ENCODE measurements at places on chromosomes 1 and 21.

DNA sequence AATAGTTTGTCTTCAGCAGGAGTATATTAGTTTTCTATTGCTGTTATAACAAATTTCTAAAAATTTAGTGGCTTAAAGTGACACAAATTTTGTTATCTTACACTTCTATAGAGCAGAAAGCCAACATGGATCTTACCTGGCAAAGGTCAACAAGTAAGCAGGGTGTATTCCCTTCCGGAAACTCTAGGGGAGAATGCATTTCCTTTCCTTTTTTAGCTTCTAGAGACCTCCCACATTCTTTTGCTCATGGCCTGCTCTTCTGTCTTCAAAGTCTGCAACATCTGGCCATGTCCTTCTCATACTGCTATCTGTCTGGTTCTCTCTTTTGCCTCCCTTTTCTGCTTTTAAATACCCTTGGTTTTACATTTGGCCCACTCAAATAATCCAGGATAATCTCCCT, 242.6 kb downstream of the ZNF648 start:
- no peak for DNase-seq

DNA sequence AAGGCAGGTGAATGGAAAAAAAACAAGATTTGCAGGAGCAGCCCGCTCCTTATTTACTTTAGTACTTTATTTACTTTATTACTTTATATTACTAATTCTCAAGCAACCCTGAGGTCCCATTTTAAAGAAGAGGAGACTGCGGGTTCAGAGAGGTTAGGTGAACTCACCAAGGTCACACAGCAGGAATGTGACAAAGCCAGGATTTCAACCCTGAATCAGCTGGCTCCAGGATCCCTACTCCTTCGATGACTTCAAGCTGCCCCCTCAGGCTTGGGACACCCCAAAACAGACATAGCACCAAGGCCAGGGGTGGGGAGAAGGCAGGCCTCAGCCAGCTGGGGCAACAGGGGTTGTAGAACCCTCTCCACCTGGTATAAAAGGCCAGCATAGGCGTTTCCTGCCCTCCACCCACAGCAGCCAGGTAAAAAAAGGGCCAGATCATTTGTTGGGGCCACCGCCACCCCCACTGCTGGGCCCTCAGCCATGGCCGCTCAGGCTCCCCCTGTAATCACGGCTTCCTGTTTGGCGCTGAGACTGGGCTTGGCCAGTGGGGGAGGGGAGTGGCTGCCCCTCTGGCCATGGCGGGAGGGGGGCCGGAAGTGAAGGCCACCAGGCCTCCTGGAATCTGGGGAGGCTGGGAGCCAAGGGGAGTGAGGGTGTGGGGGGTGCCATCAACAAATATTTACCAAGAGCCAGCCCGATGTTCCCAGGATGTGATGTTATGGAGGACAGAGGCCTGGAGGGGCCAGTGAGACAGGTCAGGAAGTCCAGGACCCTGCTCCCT, 6.6 kb downstream of the SDC3 start:
- no peak for DNase-seq

DNA sequence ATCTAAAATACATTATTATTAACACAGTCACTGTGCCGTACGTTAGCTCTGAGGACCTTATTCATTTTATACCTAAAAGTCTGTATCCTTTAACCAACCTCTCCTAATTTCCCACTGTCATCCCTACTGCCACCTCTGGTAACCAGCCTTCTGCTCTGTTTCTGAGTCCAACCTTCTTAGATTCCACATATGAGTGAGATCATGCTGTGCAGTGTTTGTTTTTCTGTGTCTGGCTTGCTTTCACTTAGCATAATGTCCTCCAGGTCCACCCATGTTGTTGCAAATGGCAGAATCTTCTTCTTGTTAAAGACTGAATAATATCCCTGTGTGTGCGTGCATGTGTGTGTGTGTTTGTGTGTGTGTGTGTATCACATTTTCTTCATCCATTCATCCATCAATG, 64.2 kb downstream of the ETS2 start:
- DNase-seq = no peak

DNA sequence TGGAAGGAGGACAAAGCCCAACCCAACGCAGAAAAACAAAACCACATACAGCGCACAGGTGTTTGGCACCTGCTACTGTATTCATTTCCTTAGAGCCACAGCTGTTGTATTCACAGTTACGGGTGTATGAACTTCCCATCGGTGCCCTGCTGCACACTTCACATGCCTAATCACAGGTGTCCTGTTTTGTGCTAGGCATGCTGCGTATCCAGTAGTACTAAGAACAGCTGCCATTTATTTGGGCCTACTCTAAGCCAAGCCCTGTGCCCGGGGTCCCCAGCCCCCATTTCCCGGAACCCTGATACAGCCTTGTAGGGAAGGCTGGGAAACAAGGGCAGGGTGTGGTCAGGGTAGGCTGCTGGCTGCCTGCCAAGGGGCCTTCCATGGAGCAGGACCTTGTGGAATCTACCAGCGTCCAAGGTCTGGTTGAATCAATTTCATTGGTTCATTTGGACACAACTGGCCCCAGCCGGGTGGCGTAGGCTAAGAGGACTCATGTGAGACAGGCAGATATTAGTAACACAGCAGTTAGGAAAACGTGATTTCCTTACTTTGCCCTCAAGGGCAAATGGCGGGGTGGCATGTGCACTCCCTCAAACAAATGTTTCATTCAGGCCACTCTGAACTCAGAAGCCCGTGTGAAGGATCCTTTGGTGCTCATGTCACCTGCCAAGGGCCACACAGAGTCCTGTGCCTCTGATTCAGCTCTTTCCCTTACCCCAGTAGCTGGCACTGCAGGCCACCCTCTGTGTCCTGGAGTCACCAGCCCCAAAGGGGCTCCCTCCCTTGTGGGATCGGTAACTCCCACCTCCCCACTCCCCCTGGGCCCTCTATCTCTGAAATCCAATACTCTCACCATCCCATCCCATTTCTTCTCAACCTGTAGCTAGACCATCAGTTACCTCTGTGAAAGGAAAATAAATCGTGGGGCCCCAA, 986 bp upstream of the RNF186 start:
- DNase-seq = no peak

GRCh38 chr1:5254975-5255374, 600.6 kb downstream of the AJAP1 start:
- DNase-seq = no peak

- DNase-seq = no peak
Measured at GRCh38 chr1:111172463-111172862, 28.0 kb downstream of the DENND2D start.

DNA sequence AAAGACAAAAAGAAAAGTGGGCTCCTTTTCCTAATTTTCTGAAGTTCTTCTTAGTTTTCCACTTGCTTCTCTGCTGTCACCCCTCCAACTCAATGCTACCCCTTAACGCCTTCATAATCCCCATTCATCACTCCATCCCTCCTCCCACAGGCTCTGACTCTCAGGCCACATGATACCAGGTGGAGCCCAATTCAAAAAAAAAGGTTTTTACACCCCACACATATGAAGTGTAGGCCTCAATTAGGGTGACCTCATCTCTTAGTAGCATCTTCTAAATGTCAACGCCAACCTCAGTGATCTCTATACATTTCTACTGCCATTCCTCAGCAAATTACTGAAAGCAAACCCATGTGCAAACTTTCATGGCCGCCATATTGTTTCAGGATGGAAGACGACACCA, 6.4 kb downstream of the SSBP3 start:
- no peak for DNase-seq

DNA sequence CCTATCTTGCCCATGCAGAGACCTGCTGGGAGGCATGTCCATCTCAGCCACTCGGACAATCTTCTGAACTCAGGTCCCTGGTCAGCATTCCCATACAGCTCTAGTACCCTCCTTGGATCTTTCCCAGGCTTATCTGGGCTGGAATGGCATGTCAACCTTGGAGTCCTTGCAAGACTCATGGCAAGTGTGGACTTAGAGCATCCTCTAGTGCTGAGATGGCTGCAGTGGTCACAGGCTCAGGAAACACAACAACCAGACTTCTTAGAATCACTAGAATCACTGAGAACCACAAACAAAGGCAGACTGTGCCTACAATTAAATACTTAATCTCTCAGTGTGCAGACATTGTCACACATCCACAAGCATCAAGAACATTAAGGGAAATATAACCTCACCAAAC, 73.1 kb upstream of the TSHB start:
- DNase-seq = no peak

DNA sequence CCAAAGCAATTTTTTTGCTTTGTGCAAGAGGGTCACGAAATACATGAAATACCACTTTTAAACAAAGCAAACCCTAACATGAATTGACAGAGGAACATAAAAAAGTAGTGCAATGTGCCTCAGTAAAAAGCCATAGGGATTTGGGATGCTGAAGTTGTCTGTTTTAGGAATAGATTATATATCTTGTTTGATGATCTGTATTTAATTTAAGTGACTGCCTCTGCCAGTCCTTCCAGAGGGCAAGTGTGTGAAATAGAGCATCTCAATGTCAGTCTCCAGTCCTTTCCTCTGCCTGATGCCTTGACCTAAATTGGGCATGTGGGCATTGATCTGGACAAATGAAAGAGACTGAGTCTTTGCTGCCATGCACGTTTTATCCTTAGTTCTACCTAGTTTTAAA, 222.8 kb downstream of the PTPRC start:
- no peak for DNase-seq

DNA sequence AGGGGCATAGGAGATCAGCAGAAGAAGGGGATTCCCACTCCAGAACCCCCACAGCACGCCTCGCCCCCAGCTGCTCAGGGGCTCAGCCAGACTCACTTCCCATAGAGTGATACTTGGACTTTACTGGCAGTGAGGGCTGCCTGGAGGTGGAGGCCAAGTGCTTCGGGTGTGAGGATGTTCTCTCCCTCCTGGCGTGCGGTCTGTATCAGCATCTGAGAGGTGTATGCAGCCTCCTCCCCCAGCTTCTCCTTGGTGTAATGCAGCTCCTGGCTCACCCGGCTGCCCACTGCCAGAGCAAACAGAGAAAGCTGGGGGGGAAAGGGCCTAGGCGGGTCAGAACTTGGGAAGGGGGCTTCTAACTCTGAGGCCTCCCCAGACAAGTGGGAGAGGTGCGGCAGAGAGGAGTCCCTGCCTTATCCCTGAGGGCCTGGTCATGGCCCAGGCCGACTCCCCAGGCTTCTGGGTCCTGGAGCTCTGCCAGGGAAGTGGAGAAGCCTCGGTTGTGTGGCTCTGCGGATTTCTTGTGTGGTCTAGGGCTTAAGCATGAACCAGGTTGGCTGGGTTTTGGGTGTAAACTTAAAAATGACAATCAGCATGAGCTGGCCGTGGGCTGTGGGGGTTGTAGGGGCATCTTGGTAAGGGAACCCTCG, 10.9 kb downstream of the PTCH2 start:
- DNase-seq = no peak

DNA sequence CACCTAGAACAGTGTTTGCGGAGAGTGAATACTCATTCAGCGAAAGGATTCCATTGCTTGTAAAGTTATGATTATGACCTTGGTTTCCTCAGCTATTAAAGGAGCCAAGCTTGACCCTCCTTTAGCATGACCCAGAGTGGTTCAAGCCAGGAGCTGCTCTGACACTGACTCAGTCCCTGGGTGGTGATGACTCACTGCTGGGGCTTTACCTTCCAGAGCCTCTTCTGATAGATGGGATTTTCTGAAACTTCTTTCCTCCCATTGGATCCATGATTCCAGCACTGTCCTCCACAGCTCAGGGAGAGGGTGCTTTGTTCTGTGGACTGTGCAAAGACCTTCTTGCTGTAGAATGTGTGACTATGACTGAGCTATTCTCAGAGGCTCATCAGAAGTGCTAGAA, 77.4 kb downstream of the S1PR1 start:
- no peak for DNase-seq

DNA sequence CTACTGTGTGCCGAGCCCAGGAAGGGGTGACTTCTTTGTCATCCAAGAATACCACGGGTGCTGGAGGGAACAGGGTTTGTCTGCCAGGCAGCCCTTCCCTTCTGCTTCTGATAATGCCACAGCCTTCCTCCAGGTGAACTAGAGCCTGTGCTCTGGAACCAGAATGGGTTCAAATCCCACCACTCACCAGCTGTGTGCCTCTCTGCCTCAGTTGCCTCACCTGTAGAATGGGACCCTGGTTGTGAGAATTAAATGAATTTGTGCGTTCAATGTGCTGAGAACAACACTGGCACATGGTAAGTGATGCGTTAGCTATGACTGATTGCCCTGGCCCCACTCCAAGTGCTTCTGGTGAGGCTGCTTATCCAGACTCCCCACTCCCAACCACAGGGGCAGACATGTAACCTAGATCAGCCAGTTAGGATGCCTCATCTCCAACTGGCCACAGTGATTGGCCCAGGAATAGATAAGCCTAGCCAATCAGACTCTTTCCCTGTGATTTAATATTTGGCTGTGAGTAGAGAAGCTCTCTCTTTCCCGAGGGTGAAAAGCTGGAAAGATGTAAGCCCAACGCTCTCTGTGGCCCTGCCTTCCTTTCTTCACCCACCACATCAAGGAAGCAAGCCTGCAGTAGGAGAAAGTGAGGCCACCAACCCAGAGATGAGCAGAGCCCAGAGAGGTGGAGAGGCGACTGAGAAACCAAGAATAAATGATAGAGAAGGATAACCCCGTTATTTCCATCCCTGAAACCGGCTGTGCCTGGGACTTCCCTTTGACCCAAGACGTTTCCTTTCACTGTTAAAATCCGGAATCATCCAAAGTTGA, 20.8 kb upstream of the LAPTM5 start:
- no peak for DNase-seq

DNA sequence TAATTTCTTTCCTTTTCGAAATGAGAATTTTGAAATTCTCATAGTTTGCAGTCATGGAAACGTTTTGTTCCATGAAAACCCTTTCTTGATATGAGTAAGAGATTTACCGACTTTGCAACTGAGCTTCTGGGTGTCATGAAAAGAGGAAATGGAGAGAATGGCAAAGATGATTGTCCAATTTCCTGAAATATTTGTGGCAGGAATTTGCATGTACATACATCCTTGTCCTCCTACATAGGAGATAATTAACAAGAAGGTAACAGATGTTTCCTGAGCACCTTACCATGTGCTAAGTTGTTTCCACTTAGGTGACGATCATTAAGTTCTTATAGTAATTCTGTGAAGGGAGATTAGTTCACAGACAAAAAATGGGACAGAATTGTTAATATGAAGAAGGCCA, 170.7 kb downstream of the NEGR1 start:
- no peak for DNase-seq

DNA sequence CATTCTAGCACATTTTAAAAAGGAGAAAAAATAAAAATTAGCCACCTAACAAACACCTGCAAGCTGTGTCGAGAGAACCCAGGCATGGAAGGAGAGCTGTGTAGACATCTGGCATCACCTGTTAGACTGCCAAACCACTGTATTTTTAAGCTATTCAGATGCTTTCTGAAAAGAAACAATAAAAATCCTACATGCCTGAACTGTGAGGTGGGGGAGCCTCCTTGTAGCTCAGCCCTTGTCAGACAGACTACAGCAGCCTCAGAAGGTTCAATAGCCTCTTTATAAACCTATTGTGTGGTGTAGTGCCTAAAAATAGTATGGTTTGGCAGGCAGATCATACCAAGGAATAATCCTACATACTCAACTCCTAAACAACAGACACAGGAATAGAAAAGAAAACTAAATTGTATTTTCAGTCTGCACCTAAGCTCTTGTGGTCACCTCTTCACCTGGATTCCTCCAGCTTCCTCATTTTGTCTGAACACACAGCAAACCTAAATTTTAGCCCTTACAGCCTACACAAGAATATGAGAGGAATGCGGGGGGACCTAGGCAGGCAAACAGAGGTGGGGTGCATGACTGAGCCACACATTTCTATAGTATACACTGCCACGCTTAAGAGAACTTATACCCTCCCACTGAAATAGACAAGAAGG, 67.0 kb downstream of the SIPA1L2 start:
- DNase-seq = no peak

GRCh38 chr1:74771913-74772515, 39.1 kb downstream of the TYW3 start:
- DNase-seq = no peak

Measured in effector CD4-positive, alpha-beta T cell (primary cell).